ENCODE measurements at places on chromosomes 7 and 10. TPM values are rescaled to one million over a fixed set of nuclear protein-coding genes. Genes with fewer than 3 reads are reported as not detected.

Gene FAM241B
- 7.9 TPM for total RNA-seq

Gene SPRN
- total RNA-seq: not detected

Gene MAT1A
- not detected for total RNA-seq

Gene GRIFIN
- not detected for total RNA-seq

Gene LRMDA
- total RNA-seq: 62.4 TPM

Gene RAPGEF5
- total RNA-seq: 21.7 TPM
